Regular cardiac myocyte (primary cell): ENCODE measurements at places on chromosomes 5 and 9. TPM values are rescaled to one million over a fixed set of nuclear protein-coding genes. Genes with fewer than 3 reads are reported as not detected.

Gene IRGM
- not detected in 2 replicates for total RNA-seq

Gene ECM2
- total RNA-seq: 2.7 and 22.6 TPM in 2 replicates

Gene PCDHB9
- under 0.01 and 0.56 TPM in 2 replicates for total RNA-seq

Gene HMCN2
- total RNA-seq: under 0.01 TPM in 1 of 2 replicates, not detected in the other

Gene HCN1
- total RNA-seq: under 0.01 TPM in 1 of 2 replicates, not detected in the other

Gene SLC6A18
- not detected in 2 replicates for total RNA-seq

Gene POLK
- 38.3 and 57.2 TPM in 2 replicates for total RNA-seq

Gene SLC36A3
- not detected in 2 replicates for total RNA-seq

Gene GPR151
- total RNA-seq: not detected in 2 replicates

Gene ADAMTSL1
- 38.6 and 63.1 TPM in 2 replicates for total RNA-seq

Gene C9
- total RNA-seq: 0.28 and 0.38 TPM in 2 replicates

Gene PRDM9
- not detected in 2 replicates for total RNA-seq

Gene ESM1
- 42.3 and 338 TPM in 2 replicates for total RNA-seq

Gene SMIM33
- under 0.01 TPM in 1 of 2 replicates, not detected in the other for total RNA-seq

Gene TEX48
- not detected in 2 replicates for total RNA-seq

Gene CDC23
- total RNA-seq: 24.2 and 28.9 TPM in 2 replicates

Gene FBP1
- total RNA-seq: not detected in 2 replicates

Gene PIP5KL1
- 0.77 and 2.0 TPM in 2 replicates for total RNA-seq

Gene PCDHB4
- total RNA-seq: under 0.01 and 0.85 TPM in 2 replicates

Gene CLIC3
- total RNA-seq: 0.56 and 1.7 TPM in 2 replicates

Gene STPG3
- total RNA-seq: not detected in 2 replicates
